ENCODE measurements at places on chromosomes 1 and 21. TPM values are rescaled to one million over a fixed set of nuclear protein-coding genes. Genes with fewer than 3 reads are reported as not detected.

DNA sequence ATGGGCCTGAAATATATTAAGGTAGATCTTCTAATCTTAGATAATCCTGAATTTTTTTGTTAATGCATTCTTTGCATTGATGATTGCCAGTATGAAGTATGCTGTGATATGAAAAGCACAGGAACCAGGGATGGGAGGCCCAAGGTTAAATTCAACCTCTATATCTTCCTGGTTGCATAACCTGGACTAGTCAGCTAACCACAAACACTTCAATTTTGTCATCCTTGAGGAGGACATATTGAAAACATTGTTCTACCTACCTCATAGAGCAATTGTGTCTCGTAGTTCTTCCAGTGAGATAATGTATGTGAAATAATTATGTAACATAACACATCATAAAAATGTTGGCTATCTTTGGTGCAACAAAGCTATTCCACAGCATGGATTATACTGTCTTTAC, 25.6 kb downstream of the PDC start:
- no peaks in the 10 kb centered on the region for H3K27me3 ChIP-seq
- H3K27ac ChIP-seq, result no peak overlapping the region
- no peak overlapping the region for H3K4me3 ChIP-seq
- no peak for DNase-seq

DNA sequence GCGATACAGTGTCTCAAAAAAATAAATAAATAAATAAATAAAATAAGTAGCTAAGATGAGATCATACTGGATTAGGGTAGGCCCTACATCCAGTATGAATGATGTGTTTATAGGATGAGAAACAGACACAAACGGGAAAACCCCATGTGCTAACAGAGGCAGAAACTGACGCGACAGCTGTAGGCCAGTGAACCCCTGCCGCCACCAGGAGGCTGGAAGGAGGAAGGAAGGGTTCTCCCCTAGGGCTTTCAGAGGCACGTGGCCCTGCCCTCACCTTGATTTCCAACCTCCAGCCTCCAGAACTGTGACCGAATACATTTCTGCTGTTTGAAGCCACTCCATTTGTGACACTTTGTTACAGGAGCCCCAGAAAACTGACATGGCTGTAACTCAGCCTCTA, 38.5 kb downstream of the CHD5 start:
- DNase-seq, result no peak
- no peaks in the 10 kb centered on the region for H3K4me1 ChIP-seq
- H3K27ac ChIP-seq, result no peak overlapping the region
- H3K4me3 ChIP-seq, result no peak overlapping the region

DNA sequence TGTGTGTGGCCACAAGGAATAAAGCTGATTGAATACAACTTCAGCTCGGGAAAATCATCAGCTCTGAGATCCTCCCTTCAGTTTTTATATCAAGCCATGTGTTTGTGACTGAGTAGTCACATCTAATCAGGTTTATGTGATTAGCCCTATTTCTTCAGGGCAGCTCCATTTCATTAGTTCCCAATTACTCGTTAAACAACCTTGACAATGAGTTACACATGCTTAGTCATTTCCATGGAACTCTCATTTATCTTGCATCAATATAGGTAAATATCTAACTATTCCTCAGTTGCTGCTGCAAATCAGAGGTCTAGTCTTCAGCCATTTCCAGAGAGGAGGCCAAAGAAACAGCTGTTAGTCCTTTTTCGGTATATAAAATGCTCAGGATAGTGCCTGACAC, 16.3 kb downstream of the CRB1 start:
- no peak for DNase-seq
- H3K36me3 ChIP-seq, result no peaks in the 10 kb centered on the region
- no peak overlapping the region for H3K27ac ChIP-seq
- peaks cover 2% of the 10 kb centered on the region for H3K27me3 ChIP-seq
- no peak overlapping the region for H3K4me3 ChIP-seq
- H3K4me1 ChIP-seq, result no peaks in the 10 kb centered on the region

DNA sequence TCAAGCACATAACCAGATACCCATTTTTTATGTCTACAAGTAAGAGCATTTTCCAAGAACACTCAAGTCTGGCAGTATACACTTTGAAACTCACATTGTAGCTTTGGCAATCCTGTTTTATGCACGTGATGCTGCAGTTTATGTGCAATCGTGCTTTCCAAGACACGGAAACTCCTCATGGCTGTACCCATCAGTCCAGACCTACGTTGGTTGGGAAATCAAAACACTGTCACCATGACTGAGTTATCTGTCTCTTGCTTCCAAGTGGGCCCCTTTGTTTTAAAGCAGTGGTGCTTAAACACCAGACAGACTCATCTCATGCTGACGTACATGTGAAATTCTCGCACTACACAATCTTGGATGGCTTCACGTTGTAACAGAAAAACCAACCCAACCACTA, 192.8 kb downstream of the LTN1 start:
- H3K4me3 ChIP-seq, result no peak overlapping the region
- H3K27me3 ChIP-seq, result no peaks in the 10 kb centered on the region

- no peak overlapping the region for H3K4me3 ChIP-seq
- H3K4me1 ChIP-seq, result peaks cover 7% of the 10 kb centered on the region
- DNase-seq, result no peak
- no peaks in the 10 kb centered on the region for H3K27me3 ChIP-seq
- peaks cover 29% of the 10 kb centered on the region for H3K36me3 ChIP-seq
- H3K27ac ChIP-seq, result no peak overlapping the region
Measured at GRCh38 chr1:184792450-184792969, 37.9 kb upstream of the EDEM3 start.

DNA sequence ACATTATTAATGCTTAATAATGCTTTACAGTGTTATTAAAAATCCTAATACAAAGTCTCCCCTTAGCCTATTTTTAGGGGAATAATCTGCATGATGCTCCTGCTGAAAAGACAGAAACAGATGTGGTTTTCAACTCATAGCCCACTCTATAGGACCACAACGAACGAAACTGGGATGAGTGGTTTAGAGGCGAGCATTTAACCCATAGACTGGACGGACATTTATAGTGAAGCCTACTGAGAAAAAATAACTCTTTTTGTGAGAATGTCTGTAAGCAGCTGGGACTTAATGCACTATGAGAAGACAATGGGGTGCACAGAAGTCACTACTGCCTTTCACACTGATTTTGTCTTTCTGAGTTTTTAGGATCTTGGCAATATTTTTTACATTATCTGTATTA, 1599.6 kb upstream of the B3GALT2 start:
- H3K4me3 ChIP-seq, result no peak overlapping the region
- no peaks in the 10 kb centered on the region for H3K27me3 ChIP-seq
- DNase-seq, result no peak
- no peaks in the 10 kb centered on the region for H3K4me1 ChIP-seq
- H3K27ac ChIP-seq, result no peak overlapping the region

DNA sequence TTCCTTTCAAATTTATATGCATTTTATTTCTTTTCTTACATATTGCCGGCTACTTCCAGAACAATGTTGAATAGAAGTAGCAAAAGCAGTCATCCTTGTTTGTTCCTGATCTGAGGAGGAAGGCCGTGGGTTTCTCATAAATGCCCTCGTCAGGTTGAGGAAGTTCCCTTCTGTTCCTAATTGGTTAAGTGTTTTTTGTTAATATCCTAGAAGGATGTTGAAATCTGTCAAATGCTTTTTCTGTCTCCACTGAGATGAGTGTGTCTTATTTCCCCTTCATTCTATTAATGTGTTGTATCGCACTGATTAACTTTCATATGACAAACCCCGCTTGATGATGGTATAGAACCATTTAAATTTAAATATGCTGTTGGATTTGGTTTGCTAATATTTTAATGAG, 15.4 kb downstream of the TTLL10 start:
- DNase-seq, result no peak
- H3K27me3 ChIP-seq, result no peaks in the 10 kb centered on the region
- H3K4me3 ChIP-seq, result no peak overlapping the region
- H3K27ac ChIP-seq, result no peak overlapping the region
- no peaks in the 10 kb centered on the region for H3K4me1 ChIP-seq

Gene PGLYRP3
- not detected for total RNA-seq

Gene LRRC39
- 1.3 TPM for total RNA-seq

Gene WDR26
- 173 TPM for total RNA-seq

Gene CLCA4
- total RNA-seq, result not detected

Gene MRAP
- not detected for total RNA-seq

All from CD4-positive, alpha-beta T cell (primary cell).